NB4 (cell line): ENCODE measurements at places on chromosomes 4 and X.

GRCh38 chr4:56342746-56343145 lies 44.5 kb downstream of the AASDH start:
- DNase-seq, result no peak

DNA sequence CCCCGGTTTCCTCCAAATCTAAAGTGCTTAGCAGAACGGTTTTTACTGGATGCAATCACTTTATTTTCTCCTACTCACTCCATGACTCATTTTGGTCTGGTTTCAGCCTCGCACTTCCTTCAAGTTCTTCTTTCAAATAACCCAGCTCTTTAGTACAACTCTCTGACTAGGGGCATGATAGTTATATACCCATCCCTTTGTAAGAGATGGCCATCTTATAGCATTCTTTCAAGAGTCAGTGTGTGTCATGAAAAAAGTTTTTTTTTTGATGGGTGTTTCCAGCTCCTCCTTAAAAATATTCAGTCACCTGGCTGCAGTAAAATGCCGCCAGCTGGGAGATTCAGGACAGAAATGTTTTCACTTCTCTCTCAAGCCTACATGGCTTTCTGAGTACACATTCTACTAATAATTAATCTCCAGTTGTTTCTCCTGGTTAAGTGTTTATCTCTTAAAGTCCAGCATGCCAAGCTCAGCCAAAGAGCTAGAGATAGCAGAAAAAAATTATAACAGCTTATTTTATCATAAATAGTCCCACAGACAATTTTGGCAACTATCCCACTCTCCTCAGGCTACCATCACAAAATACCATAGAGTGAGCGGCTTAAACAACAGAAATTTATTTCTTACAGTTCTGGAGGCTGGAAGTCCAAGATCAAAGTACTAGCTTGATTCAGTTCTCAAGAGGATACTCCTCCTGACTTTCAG lies 139.3 kb downstream of the GASK1B start:
- DNase-seq, result no peak

DNA sequence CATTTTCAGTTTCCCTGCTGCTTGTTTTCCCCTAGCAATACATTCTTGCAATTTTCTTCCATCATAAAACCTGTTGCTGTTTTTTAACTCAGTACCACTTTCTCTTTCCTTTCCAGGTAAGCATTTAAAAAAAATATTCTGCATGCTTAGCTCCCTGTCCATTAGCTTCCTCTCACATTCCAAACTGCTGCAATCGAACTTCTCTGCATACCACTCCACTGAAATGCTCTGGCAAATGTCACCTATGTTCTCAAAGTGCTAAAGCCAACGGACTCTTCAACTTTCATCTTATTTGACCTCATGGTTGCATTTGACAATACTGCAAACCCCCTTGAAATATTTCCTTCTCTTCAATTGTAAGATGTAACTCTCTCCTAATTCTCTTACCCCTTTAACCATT lies 192.7 kb downstream of the ANAPC10 start:
- no peak for DNase-seq

GRCh38 chr4:188435381-188435780 lies 296.1 kb downstream of the TRIML1 start:
- no peak for DNase-seq

DNA sequence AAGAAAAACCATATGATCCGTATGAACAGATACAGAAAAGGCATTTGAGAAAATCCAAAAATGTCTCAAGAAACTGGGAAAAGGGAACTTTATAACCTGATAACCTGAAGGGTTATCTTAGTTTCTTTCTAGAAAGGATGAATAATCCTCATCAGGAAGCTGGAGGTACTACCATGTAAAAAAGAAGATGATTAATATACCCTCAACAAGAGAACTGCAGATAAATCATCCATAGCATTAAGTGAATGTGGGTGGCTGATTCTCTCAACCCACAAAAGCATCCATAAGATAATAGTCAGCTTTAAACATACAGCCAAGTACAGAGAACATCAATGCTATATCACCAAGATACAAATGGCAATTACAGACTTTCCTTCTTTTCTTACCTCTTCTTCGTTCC lies 26.4 kb downstream of the ANAPC10 start:
- no peak for DNase-seq

- no peak for DNase-seq
Measured at GRCh38 chr4:152613351-152613750, 66.4 kb downstream of the TMEM154 start.

DNA sequence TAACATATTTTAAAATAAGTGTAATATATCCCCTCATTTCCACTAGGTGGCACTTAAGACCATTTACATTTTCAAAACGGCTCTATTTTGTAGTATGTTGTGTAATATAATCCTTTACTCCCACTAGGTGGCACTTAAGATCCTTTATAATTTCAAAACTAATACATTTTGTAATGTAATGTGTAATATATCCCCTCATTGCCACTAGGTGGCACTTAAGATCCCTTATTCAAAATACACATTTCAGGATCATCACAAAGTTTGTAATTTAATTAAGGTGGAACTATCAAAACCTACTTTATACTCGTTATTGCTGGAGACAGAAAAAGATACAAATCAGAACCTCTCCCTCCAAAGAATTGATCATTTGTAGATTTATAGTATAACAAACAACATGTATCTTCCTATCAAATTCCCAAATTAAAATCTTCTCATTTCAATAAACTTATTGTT lies 132.5 kb downstream of the ARHGAP6 start:
- peak; percentile 73 for DNase-seq

DNA sequence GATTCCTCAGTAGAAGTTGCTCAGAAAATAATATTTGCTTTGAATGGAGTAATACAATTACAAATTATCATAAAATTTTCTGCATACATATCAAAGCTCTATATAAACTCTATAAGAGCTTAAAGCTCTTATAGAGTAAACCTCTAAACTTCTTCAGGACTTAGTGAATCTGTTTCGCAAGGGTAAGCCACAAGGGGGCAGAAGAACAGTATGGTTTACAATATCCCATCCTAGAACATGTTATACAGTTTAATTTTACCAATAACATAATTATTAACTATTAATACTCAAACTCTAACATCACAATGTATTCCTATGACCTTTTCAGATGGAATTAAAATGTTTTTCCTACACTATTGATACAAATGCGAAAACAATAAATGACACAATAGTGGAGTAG lies 33.8 kb upstream of the SPANXN1 start:
- peak; percentile 17 for DNase-seq
